ENCODE measurements at places on chromosomes 1 and 21. TPM values are rescaled to one million over a fixed set of nuclear protein-coding genes. Genes with fewer than 3 reads are reported as not detected.

The C1orf185 gene
- not detected for total RNA-seq

The RNF186 gene
- not detected for total RNA-seq

The PLPPR4 gene
- not detected for total RNA-seq

The TEKT2 gene
- 0.65 TPM for total RNA-seq

The FNDC5 gene
- not detected for total RNA-seq

The JAK1 gene
- 40.4 TPM for total RNA-seq

The PEX19 gene
- 30.6 TPM for total RNA-seq

The FAM72C gene
- 2.9 TPM for total RNA-seq

The EPRS1 gene
- total RNA-seq: 79.3 TPM

The C1QTNF12 gene
- 1.1 TPM for total RNA-seq

The CD1E gene
- total RNA-seq: not detected

The KRTAP13-2 gene
- total RNA-seq: not detected

The KRTAP19-3 gene
- total RNA-seq: not detected

The LCE6A gene
- total RNA-seq: not detected

The UBQLN4 gene
- total RNA-seq: 25.2 TPM

The KRTAP20-4 gene
- not detected for total RNA-seq

The LEFTY1 gene
- not detected for total RNA-seq

The ERI3 gene
- total RNA-seq: 74.2 TPM

The FBLIM1 gene
- total RNA-seq: 98.4 TPM

The HSD3B1 gene
- total RNA-seq: not detected

The KRTAP26-1 gene
- total RNA-seq: not detected

The A3GALT2 gene
- total RNA-seq: not detected

The NTPCR gene
- total RNA-seq: 48.1 TPM

The SH2D1B gene
- not detected for total RNA-seq

The FCRL6 gene
- total RNA-seq: not detected

The GPR89B gene
- total RNA-seq: 14.3 TPM

The CELF3 gene
- total RNA-seq: not detected

The CHODL gene
- 0.28 TPM for total RNA-seq

The PTTG1IP gene
- total RNA-seq: 122 TPM

The ESRRG gene
- not detected for total RNA-seq

The TSPEAR gene
- not detected for total RNA-seq

The FCGR3A gene
- not detected for total RNA-seq
